ENCODE measurements at places on chromosomes 5 and 9.

DNA sequence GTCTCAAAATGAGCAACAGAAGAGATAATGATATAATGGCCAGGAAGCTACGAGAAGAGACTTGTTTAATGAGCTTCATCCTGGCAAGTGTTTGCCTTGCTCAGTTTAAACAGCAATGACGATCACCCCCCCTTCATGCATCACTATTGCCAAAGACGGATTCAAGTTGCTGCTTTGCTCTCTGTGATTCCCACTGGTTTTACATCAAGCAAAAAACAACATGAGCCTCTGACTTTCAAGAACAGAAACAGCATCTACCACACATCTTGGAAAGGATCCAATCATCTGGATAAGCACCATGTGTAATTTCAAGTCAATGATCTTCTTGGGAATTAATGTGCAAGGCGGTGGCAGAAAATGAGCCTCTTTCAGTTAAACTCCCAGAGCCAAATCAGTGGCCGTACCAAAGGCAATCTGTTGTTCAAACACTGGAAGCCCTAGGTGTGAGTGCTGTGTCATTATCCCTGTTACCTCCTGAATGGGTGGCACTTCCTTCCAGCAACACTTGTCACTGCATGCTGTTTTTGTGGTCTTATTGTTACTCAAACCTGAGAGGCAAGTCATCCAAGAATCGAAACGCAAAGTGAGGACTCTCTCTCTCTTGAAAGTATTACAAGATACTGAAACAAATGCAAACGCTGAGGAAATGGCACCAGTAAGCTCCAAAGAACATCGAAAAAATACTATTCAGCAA, 72.8 kb downstream of the MED27 start:
- DNase-seq, result peak; percentile 56

- no peak for DNase-seq
These were observed 74.5 kb upstream of the XPA start for GRCh38 chr9:97771641-97772040.

DNA sequence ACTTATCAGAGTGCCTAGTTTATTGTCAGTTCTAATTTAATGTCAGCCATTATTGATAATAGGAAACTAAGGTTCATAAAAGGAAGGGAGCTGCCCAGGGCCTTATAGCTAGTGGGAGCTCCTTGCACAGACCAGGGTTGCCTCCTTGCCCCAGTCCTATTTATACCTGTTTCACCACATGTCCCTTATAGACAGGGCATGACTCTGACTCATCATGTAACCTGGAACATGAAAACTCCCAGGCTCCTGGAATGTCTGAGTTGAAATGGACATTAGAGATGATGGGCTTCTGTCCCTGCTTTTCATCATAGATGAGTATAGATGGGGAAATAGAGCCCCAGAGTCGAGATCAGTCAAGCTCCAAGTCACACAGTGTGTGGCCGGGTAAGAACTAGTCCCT, 21.1 kb downstream of the FAT2 start:
- DNase-seq, result no peak

DNA sequence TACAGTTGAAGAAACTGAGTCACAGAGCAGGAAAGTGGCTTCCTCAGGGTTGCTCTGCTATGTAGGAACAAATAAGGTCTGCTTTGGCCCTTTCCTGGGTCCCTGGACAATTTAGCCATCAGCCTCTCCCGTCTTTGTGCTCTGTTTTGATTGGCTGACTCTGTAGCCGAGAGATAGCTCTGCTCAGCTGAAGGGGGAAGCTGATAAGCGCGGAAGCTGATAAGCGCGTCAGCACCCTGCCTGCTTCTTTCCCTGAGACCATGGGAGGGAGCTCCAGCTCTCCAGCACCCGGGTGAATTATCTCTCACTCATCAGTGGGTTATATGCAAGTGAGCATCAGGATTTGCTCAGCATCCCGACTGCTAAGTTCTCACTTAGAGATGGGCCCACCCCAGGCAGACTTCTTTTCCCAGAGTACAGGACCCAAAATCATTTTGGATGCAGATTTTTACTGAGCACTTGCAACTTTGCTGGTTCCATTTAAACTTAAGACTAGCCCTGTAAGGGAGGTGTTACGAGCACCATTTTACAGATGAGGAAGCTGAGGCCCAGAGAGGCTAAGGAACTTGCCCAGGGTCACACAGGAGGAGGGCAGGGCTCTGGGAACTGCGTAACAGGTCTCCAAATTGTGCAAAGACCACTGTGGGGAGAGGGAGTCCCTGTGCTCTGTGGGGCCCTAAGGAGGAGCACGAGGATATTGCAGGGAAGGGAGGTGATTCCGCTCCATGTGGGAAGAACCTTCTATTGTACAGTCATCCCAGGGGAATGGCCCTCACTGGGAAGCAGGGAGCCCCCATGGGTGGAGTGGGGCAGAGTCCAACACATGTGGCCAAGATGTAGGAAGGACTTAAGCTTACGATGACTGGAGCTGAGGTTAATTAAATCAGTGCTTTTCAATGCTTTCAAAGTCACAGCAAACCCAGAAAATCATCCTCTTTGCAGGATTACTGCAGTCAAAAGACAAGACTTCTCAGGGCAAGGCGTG, 83.7 kb upstream of the ORM1 start:
- DNase-seq, result no peak

DNA sequence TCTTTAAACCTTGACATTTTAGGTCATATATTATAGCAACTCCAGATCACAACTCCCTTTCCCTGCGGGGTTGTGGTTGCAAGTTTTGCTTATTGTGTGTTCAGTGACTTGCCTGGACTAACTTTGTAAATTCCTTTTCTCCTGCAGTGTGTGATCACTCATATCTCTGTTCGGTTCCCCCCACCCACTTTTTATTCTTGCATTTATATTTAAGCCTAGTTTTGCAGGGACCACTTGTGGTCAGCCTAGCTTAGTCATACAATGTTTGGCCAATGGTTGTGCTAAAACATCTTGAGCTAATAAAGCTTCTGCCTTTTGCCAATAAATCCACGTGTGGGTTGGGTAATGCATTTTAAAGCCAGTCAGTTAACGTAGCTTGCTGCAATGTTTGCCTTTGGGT, 146.5 kb upstream of the IRX4 start:
- no peak for DNase-seq

- no peak for DNase-seq
These were observed 1946.3 kb upstream of the CDH9 start for GRCh38 chr5:28984639-28985038.

GRCh38 chr9:1014225-1014624, 35.9 kb upstream of the DMRT2 start:
- no peak for DNase-seq

DNA sequence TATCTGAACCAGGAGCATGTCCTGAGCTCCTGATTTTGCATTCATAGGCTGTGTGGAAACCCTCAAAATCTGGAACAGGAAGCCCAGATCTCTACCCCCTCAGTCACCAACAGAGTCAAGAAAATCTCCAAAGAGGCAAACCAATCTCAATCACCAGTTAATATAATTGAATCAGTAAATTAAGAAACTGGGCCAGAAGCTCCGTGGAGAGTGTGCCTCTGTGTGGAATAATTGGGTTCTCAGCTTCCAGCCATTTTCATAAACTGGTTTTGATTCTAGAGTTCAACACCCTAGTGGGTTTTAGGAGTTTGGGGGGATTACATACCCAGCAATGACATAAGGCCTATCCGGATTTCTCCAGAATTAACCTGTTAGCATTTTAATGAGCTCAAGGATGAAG, 362.9 kb downstream of the IRX2 start:
- DNase-seq, result no peak

DNA sequence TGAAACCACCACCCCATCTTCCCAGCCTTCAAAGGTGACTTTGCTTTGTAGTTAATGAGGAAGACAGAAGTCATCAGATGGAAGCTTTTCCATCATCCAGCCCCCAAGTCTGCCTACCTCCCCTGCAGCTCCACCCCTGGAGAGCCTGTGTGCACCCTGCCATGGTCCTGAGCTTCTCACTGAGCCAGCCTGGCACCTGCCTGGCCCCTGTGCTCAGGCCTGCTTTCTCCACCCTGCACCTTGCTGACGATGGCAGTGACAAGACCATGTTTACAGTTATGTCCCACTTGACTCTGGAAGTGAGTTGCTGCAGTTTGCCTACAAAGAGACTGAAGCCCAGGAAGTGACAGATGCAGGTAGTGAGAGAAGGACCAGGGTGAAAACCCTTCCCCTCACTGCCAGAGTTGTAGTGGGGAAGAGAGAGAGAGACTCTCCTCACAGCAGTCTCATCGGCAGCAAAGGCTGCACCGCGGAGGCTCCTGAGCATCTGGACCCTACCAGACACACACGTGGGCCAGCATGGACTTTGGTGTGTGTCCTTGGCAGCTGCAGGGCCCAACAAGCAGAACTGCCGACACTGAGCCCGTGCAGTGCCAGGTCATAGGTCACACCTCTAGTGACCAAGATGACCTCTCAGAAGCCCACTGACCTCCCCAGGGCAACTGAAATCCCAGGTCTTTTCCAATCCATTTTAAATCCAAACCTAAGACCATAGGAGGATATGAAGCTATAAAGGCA, 107.1 kb downstream of the CACNA1B start:
- no peak for DNase-seq

- DNase-seq, result no peak
These were observed 915.7 kb downstream of the EFNA5 start for GRCh38 chr5:106755066-106755465.

DNA sequence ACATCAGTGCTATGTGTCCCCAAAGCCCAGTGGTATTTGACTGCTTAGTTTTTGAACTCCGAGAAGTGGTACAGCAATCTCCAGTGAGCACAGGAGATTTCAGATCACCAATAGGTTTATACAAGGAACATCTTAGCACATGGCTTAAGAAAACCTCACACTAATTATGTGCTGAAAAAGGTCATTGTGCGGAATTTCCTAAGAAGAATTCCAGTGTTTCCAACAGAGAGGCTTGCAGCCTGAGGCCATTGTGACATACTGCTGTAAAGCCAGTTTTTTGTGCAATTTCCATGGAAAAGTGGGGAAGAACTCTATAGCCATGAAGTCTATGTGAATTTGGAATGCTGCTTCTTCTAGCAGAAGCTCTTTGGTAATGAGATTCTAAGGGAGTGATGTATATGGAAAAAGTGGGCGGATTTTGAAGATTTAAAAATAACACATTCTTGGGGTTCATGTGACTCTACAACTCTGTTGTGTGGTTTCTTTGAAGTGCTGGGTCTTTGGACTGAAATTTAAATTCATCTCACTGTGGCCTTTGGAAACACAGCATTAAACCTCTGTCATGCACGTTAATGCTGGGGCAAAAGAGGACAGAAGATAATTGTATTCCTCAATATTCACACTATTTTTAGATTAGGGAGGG, 110.5 kb upstream of the CD180 start:
- DNase-seq, result no peak

- DNase-seq, result no peak
These were observed 14.6 kb downstream of the ANXA6 start for GRCh38 chr5:151142933-151143332.

DNA sequence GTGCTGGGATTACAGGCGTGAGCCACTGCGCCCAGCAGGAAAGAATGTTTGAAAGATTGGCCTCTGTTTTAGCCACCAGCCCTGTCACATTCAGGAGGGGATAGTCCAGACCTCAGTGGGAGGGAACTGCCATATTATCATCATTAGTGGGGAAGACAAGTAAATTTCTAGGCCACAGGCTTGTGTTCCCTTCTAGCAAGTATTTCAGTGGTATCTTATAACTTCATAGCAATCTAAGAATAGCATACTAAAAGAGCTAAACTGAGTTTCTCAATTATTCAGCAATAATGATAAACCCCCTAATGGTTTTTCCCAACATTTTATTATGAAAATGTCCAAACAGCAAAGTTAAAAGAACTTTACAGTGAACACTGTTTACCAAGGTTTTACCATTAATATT, 30.0 kb downstream of the SLC25A51 start:
- no peak for DNase-seq

DNA sequence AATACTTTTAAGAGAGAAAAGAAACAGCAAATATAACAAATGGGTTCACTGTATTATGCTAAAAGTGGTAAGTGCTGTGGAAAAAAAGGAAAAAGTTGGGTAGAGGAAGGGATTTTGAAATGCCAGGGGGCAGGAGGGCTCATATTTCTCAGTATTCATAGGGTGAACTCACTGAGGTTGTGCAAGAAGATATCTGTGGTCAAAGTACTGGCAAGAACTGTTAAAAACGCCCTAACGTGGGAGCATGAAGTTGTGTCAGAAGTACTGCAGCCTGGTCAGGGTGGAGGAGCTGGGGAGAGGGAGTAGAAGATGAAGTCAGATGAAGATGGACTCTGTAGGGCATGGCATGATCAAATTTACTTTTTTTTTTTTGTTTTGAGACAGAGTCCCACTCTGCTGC, 31.2 kb upstream of the SLC28A3 start:
- DNase-seq, result no peak

- no peak for DNase-seq
These were observed 38.3 kb downstream of the LRSAM1 start for GRCh38 chr9:127489471-127490115.

DNA sequence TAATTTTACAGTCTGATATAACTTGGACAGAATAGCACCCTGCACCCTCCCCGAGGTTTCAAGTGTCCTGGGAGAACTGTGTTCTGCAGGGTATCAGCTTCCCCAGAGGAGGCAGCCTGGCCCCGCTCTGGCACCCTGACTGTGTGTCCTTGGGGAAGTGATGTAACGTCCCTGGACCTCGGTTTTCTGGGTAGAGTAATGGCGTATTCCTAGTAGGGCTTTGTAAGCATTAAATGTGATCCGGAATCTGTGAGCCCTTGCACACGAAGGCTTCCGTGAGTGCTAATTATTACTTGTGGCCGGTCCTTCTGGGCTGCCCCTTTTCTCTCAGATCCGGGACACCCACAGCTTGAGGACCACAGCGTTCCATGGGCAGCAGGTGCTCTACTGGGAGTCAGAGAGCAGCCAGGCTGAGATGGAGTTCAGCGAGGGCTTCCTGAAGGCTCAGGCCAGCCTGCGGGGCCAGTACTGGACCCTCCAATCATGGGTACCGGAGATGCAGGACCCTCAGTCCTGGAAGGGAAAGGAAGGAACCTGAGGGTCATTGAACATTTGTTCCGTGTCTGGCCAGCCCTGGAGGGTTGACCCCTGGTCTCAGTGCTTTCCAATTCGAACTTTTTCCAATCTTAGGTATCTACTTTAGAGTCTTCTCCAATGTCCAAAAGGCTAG, 1.0 kb upstream of the CACFD1 start:
- DNase-seq, result no peak

GRCh38 chr5:154288145-154288544, 97.6 kb downstream of the GALNT10 start:
- DNase-seq, result no peak

GRCh38 chr5:108797986-108798385, 50.3 kb downstream of the FER start:
- no peak for DNase-seq

DNA sequence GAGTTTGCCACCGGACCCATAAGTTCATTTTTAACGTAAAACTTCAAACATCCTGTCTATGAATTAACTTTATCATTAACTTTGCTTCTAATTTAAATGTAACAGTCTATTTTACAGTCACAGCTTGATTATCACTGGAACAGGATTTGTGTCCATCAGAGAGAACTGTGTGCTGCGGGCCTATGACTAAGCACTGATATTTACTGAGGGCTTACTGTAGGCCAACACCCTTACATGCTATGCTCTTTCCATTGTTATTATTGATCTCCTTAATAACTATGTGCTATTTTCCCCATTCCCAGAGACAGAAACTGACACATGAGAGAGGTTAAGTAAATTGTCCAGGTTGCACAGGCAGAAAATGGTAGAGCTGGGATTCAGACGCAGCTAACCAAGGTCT, 24.0 kb upstream of the GPR151 start:
- no peak for DNase-seq
